Stimulated activated CD4-positive, alpha-beta T cell treated with anti-CD3 and anti-CD28 coated beads, Interleukin-15, amount 100 ng/mL, for 48 hours (primary cell): ENCODE measurements at places on chromosomes 11 and 22.

GRCh38 chr11:61049859-61050258, 52.4 kb upstream of the CD5 start:
- no peak for DNase-seq

DNA sequence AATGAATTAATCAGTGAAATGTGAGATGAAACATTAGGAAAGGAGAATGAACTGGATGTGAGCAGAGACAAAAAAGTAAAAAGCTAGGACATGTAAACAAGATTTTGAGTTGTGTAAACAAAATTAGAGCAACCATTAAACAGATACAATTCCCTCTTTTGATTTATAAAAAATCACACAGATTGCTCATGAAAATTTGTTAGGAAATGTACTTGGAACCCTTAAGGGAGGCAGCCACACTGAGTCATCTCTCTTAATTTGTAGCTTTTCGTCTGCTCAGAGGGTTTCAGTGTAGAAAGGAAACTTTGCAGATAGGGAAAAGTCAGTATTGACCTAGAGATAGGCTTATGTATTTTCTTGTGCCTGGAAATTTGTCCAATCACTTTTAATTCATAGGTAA, 49.6 kb upstream of the ME3 start:
- DNase-seq, result no peak

DNA sequence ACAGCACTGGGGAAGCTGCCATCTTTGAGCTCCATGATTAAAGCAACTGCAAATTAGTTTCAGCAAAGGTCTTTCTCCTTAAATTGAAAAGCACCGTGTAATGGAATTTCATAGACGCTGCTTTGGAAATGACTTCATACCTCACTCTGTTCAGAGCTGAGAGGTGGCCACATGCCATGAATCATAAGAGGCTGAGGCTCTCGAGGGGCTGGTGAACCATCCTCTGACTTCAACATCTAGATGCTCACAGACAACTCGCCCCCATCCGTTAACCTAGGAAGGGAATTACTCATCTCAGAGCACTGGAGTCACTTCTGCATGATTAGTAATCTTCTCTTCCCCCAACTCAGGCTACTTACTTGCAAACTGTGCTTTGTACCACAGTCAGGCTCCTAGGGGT, 122.3 kb downstream of the RCN1 start:
- DNase-seq, result peak; percentile 27

DNA sequence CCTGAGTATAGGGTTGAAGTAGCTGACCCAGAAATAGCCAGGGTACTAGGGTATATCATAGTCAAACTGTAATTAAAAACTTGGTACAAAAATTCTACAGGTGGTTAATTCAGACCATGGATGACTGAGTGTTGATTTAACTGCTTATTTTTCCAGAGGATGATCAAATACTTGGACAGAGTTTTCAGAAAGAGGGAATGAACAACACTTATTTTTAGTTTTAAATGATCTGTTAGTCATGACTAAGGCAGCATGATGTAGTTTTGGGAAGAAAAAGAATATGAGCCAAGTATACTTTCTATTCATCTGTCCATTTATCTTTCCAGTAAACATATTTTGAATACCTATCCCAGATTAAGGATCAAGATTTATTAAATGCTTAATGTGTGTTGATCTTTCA, 19.8 kb upstream of the CCDC89 start:
- no peak for DNase-seq

DNA sequence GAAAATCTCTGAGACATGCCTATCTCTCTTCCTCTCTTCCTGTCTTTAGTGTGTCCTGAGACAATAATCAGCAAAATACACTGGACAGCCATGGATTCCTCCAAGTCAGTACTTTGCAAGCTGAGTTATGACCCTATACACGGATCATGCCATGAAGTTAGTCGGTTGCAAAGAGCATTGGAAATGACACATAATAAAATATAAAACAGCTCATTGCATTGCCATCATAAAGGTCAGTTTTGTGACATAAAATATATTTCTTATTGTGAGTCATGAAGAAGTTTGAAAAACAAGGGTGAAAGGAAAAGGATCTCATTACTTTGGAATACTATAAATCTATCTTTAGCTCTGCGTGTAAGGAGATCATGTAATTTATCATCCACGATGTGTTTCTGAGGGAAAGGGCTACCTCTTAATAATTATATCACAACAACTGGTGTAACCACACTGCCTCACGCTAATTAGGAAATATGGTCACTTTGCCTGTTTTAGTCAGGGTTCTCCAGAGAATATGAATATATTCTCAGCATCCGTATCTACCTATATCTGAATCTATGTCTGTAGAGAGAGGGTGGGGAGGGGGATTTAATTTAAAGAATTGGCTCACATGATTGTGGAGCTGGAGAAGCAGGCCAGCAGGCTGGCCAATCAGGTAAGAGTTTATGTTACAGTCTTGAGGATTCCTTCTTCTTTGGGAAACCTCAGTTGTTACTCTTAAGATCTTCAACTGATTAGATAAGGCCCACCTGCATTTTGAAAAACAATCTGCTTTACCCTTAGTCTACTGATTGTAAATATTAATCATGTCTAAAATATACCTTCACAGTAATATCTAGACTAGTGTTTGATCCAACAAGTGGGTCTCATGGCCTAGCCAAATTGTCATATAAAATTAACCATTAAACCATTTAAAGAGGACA, 198.8 kb downstream of the FAT3 start:
- no peak for DNase-seq

DNA sequence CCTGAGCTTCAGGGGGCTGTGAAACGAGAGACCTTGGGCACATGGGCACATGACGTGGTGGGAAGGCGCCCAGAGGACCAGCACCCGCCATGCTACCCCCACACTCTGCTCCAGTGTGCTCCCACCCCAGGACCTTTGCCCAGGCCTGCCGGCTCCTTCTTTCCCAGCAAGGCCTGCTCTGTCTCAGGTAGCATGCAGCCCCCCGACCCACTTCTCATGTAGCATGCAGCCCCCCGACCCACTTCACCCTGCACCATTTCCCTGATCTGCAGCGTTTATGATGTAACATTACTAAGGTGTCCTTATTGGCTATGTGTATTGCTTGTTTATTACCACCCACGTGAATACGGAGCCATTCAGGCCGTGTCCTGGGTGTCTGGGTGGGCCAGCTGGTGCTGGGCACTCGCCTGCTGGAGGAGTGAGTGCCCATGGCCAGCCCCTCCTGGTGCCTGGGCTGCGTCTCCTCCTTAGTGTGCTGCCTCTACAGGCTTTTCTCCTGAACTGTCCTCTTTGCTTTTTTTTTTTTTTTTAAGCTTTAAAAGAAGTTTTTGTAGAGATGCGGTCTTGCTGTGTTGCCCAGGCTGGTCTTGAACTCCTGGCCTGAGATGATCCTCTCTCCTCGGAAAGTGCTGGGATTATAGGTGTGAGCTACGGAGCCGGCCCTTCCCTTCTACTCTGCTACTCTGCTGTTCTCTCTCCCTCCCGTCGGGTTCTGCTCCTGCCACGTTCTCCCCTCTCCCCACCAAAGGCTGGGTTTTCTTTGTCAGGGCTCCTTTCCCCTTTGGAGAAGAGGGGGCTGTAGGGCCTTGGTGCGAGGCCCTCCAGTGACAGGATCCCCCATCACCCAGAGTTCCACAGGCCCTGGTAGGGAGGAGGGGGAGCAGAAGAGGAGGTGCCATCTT, 29.4 kb downstream of the LRP5 start:
- DNase-seq, result no peak

GRCh38 chr11:10926801-10927211, 69.0 kb upstream of the ZBED5 start:
- no peak for DNase-seq

GRCh38 chr11:27473017-27473406, 422 bp upstream of the LGR4 start:
- DNase-seq, result no peak

DNA sequence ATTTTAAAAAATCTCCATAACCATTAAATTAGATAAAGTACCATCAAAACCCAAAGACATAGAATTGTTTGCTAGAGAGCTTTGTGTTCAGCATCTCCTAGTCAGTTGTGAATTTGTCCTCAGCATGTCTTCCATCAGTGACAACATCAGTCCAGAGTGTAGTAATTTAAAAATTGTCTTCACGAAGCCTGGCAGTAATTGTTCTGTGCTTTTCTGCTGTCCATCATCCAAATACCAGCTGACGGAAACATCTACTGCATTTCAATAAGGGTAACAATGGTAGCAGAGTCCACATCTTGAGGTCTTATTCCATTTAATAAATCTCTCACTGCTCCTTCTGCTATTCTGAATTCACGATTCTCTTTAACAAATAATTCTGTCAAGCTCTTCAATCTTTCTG, 121.5 kb downstream of the ATXN10 start:
- no peak for DNase-seq

DNA sequence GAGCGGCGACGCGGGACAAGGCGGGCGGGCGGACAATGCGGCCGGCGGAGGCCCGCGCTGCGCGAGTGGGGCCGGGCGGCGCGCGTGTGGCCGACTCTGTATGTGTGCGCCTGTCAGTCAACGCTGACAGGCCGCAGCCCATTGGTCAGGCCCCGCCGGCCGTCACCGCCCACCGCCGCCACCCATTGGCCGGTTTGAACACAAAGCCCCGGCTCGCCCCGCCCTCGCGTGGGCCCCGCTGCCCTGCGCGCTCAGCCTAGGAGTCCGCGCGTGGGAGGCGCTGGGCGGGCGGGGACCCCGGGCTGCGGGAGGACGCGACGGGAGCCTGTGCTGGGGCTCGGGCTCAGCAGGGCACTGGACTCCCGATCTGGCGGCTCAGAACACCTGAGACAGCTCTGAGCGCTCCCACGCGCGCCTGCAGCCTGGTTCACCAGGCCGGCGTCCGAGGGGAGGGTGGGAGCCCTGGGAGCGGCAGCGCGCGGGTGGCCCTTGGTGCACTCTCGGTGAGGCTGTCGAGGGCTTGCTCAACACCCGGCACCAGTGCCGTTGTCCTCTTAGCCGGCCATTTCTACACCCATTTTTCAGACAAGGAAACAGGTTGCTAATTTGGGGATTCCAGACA, at the start of gene SUN2:
SUN2 (minus strand) TSS at position 88 of the 622 bp plus-strand sequence. CDS start 3,370 bp downstream, outside the sequence.
- DNase-seq, result peak; percentile 89

GRCh38 chr22:45781459-45781858, 109.8 kb downstream of the ATXN10 start:
- DNase-seq, result no peak

DNA sequence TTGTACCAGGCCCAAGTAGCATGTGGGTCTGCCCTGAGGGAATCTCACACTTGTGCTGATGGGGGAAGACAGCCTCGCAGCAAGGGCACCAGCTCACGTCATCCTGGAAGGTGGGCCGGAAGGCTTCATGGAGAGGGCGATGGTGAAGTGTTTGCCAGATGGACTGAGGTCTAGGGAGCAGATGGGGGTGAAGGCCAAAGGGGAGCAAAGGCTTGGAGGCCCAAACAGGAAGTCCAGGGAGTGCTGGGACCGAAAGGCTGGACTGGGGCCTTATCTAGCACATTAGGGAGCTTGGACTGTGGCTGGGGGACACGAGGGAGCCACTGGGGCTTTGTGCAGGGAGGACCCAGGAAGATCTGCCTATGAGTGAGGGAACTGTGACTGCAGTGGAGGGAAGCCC, 1.2 kb upstream of the TNFRSF13C start:
- no peak for DNase-seq
